AG10803 (cell line): ENCODE measurements at places on chromosomes 3 and 15.

- no peak for DNase-seq
Observed at GRCh38 chr15:35440265-35440664, 105.7 kb downstream of the DPH6 start.

DNA sequence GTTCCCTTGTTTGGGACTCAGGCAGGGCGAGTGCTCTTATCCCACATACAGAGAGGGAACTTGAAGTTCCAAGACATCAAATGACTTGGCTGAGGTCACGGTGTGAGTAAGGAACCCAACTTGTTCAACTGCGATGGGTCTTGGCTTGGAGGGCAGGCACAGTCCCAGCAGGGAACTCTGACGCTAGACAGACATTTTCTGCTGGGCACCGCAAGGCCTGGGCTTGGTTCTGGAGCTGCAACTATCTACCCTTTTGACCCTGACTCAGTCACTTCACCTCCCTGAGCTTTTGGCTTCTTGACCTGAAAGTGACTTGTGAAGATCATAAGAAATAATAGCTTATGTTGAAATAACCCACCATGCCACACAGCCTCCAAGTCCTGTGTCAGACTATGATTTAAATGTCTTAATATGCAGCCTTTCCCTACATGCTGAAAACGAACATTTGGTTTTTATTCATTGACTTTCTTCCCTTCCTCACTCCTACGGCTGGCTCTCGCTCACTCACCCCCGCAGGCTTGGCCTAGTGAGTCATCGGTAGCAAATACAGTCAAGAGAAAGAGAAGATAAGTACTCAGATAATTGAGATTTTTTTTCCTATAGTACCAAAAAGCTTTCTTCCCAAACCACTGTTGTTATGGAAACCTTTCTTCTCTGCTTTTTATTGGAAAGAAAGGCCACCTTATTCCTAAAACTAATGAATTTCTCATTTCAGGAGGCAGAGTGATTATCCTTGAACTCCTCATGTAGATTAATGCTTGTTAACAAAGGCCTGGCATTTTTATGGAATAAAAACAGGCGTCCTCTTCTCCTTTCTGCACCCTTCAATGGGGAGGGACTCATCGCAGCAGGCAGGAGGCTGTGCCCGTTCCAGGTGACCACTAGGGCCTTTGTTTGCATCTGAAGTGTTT, 178.4 kb downstream of the ATP10A start:
- DNase-seq, result peak; percentile 88

DNA sequence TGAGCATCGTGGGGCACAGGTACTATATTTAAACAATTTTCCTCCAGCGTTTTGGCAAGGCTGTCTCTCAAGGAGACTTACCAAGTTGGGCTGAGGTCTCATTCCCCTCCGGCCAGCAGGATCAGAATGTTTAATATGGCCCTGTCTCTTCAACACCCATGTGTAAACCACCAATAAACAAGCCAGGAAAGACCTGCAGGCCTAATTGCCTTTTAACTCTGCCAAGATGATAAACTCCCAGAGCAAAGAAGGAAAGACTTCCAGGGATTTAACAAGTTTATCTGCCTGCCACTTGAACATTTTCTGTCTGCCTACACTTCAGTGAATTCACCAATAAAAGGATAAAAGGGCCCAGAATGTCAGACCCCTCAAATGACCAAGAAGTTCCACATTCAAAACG, 130.3 kb upstream of the WNT5A start:
- DNase-seq, result no peak

DNA sequence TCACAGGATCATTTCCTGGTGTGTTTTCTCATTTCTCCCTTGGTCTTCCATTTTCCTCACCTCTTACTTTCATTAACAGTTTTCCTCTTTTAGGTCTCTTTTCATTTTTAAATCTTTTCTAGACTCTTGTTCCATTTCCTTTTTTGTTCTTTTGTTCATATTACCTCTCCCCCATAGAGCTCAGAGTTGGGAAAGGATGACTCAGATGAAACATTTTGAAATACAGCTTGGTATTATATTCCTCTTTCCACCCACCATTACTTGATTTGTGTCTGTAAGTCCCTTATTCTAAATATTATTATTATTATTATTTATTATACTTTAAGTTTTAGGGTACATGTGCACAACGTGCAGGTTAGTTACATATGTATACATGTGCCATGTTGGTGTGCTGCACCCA, 153.1 kb downstream of the VGLL3 start:
- DNase-seq, result no peak

DNA sequence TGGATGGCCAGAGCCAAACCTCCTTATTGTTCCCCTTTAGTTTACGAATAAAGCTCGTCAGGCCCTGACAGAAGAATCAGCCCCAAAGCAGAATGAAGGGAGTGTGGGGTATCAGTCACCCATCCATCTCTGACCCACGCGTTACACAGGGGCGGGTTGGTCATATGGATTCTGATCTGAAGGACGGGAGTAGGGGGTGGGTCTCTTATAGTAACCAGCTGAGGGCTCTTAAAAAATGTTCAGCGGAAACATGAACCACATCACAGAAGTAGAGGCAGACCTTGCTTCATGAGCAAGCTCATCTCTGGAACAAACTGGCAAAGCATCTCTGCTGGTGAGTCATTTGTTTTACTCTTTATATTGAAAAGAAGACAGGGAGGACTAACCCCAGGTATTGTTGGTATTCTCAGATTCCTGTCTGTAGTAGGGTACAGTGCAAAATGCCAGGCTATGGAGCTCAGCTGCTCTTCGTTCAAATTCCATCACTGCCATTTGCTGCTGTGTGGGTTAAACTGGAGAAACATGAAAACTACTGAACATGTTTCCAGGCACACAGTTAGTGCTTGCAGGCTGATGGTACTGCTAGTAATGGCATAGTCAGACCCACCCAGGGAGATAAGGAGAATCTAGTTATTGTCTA, at the start of gene CXCR6:
CXCR6 (plus strand) TSS at position 258 of the 640 bp plus-strand sequence. CDS start 3,018 bp downstream, outside the sequence.
- no peak for DNase-seq

DNA sequence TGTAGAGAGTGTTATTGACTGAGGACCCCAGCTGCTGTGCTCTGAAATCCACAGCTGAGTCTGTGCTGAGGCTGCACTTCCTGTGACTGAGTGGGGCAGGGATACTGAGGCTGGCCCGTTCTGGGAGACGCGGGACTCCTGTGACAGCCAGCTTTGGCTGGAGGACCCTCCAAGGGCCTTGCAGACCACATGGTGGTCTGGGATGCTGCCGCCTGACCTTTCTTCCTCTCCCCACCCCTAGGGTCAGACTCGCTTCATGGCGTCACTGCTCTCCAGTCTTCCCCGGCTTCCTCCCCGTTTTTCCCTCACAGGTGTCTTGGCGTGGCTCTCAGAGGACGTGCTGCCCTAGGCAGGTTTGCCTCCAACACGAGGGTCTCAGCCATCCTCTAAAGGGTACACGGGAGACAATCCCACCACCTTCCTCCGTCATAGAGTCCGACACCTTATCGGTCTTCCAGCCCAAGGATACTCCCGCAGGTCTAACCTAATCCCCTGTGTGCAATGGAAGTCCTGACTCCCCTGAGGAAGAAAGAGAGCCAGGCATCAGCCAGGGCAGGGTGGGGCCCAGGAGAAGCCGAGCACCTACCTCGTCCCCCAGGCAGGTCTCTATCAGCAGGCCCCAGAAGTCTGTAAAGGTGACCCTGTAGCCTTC, 19.9 kb upstream of the EHD4 start:
- DNase-seq, result no peak

DNA sequence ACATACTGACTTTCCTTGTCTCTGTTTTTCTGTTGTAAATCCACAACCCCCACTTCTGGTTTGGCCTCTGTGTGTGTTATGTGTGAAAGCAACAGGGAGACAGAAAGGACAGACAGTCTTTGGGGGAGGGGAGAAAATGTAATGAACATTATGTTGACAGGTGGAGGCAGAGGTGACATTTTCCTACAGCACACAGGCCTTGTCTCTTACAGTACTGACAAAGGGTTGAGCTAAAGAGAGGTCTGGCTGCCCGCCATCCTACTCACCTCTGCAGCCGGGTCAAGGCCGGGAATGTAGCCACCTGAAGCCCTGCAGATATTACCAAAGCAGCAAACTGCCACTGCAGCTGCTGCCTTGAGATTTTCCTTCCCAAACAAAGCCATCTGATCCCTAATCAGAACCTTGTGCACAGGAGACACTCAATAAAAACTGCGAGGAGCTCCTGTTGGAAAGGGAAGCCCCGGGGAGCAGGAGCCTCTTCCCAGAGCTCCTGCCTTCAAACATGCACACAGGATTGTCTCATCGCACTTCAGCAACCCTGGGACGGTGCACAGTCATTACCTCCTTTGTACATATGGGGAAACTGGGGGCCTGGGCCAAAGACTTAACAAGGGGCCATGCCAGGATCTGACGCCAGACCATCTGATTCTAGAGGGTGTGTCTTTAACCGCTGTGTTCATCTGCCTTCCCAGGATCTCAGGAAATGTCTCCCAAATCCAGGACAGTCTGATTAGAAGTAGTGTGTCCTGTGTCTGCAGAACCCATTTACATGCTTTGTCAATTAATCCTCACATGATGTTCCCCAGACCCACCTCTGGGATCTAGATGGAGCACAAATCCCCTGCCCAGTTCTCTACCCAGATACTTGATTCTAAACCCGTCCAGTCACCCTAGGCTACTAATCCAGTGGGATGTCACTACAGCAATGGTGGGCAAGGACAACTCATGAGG, 14.2 kb downstream of the MYO5C start:
- DNase-seq, result no peak

DNA sequence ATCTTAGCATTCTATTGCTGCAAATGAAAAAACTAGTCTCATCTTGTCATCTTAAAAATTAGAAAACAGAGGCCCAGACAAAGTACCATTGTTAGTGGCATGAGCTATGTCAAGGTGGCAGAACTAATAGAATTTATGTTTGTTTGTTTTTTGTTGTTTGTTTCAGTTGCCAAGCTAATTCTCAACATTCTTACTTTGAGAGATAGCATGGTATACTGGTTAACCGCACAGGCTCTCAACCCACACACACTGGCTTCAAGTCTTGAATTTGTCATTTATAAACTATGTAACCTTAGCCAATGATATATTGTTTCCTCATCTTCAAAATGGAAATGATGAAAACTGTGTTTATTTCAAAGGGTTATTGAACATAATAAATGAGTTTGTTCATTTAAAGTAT, 367.6 kb upstream of the PLSCR5 start:
- DNase-seq, result peak; percentile 90

- no peak for DNase-seq
Observed at GRCh38 chr15:27587810-27588209, 511.3 kb downstream of the OCA2 start.

- DNase-seq, result no peak
Observed at GRCh38 chr3:31688984-31689383, 156.3 kb downstream of the STT3B start.

DNA sequence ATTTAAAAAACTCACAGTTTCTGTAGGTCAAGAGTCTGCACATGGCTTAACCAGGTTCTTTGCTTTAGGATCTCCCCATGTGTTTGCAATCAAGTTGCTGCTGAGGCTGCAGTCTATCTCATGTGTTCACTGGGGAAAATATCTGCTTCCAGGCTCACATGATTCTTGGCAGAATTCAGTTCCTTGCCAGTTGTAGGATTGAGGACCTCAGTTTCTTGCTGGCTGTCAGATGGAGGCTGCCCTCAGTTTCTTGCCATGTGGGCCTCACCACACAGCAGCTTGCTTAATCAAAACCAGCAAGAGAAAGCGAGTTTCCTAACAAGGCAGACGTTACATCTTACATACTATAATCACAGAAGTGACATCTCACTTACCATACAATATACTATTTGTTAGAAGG, 10.0 kb upstream of the TBC1D5 start:
- peak; percentile 77 for DNase-seq

DNA sequence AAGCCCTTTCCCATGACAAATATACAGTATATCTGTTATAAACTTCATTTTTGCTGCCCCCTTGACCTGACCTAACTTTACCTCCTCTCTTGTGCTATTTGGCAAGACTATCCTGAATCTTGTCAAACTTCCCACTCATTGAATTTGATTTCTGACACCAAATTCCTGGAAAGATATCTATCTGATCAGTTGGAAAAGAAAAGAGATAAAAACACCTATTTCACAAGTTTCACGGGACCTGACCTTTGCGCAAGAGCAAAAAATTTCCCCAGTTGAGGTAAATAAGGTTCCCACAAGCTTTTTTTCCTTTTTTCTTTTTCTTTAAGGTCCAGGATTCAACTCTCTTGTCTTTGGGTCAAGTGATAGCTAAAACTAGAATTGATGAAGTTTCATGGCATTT, 189.2 kb upstream of the LPP start:
- no peak for DNase-seq

DNA sequence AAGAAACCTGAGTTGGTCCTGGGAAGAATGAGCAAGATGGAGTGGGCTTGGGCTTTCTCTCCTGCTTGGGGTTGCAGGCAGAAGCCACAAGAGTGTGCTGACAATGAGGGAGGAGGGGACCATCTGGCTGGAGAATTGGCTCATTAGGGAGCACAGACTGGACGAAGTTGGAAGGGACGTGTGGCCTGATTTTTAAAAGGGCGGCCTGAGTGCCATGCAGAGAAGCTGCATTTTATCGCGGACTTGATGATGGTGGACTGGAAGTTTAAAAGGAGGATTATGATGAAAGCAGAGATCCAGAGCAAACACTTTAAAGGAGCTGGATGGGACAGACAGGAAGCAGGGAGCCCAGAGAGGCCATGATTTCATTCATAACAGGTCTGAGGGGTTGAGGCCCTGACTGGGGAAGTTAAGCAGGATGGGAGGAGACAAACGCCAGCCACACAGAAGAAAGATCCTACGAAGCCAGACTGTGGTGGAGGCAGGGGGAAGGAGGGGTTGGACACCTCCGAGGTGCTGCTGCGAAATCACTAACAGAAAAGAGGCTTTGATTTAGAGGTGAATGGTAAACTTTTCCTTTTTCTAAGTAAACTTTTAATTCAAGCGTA, 23.6 kb downstream of the TLNRD1 start:
- no peak for DNase-seq

DNA sequence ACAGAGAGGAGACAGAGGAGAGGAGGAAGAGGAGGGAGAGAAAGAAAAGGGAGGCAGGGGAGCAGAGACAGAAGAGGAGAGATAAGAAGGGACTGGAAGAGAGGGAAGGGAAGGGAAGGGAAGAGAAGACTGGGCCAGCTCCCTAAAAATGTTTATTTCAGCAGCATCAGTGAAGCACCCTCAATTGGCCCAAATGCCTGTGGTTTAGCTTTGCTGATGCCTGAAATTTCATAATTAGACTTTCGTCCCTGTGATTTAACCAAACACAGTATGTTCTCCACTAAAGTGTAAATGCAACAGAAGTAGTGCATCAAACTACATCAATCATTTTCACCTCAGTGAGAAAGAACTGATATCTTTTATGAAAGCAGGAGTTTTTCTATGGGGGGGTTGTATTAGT, 55.9 kb downstream of the NOX5 start:
- no peak for DNase-seq

DNA sequence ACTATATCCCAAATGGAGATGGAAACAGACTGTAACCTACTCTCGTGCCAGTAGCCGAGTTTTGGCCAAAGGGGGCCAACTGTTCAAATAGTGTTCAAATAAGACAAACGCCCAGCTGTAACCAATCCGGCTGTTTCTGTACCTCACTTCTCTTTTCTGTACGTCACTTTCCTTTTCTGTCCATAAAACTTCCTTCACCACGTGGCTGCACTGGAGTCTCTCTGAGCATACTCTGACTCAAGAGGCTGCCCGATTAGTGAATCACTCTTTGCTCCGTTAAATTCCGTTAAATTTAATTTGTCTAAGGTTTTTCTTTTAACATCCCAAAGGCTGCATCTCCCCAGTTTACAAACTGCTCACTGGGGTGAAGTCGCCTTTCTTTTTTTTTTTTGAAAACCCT, 219.2 kb upstream of the P2RY1 start:
- no peak for DNase-seq
